Kidney glomerular epithelial cell (primary cell): ENCODE measurements at places on chromosomes 1 and 21.
A peak's percentile ranks its signal among the peaks of the same experiment; 100 is the strongest.

DNA sequence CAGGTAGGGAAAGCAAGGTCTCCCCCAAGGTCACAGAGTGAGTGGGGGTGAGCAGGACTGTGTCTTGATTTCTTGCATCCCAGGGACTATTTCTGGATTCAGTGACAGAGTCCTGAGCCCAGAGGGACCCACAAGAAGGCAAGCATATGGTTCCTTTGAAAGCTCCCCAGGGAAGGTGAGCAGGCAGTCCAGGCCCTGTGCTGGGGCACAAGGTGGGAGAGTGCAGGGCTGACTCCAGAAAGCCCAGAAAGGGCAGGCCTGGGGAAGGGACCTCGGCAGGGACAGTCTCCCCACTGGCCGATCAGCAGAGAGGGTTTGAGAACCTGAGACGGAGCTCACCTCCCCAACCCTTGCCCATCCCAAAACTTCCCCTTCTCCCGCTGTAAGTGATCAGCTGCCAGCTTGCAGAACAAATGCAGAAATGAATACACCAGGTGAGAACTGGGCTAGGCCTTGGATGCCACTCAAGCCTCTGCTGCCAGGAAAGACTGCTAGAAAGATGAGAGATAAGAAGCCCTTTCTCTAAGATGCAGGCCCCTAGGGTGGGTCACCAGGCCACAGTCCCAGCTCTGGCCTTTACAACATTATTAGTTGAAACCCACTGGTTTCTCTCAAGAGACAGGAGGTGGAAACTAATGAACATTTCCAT lies 121.0 kb downstream of the GLIS1 start:
- DNase-seq, result no peak

GRCh38 chr1:59214248-59215208 lies 82.4 kb upstream of the FGGY start:
- DNase-seq, result no peak

DNA sequence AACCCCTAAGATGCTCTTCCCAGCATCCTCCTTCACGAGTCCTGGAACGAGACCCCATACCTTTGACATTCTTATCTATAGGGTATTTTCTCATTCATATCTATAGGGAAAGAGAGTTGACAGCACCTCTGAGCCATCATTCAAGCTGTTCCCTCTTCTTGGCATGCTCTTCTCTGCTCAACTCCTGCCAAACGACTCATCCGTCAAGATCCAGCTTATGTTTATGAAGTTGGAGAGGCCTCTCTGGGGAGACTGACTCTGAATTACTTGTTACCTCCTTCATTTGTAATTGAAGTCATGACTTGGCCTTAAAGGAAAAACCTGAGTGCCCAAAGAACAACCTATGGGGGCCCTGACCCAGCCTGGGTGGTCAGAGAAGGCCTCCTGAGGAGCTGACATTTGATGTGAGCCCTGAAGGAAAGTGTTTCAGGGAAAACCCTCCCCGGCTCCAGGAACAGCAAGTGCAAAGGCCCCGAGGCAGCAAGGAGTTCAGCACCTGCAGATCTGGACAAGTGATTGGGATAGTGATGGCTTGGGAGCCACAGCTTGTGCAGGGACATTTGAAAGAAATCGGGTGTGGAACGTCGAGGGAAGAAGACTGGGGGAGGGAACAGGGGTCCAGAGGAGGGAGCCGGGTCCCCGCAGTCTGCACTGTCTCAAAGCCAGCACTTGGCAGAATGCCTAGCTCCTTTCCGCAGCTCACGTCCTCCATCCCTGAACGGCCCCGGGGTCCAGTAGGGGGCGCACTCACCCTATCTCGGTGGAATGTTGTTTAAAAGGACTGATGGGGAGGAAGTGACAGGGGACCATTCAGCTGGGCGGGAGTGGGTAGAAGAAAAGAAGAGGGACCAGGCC lies 14.0 kb upstream of the CDA start:
- peak; percentile 33 for DNase-seq

GRCh38 chr1:77394166-77394565 lies 112.3 kb downstream of the AK5 start:
- no peak for DNase-seq

DNA sequence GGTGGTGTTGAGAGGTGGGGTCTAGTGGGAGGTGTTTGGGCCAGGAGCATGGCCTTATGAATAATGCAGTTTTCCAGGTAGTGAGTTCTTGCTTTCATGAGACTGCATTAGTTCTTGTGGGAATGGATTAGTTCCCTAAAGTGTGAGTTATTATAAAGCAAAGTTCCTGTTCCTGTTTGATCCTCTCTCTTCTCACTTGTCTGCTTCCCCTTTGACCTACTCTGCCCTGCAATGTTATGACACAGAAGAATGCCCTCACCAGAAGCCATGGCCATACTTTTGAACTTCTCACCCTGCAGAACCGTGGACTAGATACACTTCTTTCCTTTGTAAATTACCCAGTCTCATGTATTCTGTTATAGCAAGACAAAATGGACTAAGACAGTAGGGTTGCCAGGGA lies 53.6 kb downstream of the MAP3K7CL start:
- no peak for DNase-seq

DNA sequence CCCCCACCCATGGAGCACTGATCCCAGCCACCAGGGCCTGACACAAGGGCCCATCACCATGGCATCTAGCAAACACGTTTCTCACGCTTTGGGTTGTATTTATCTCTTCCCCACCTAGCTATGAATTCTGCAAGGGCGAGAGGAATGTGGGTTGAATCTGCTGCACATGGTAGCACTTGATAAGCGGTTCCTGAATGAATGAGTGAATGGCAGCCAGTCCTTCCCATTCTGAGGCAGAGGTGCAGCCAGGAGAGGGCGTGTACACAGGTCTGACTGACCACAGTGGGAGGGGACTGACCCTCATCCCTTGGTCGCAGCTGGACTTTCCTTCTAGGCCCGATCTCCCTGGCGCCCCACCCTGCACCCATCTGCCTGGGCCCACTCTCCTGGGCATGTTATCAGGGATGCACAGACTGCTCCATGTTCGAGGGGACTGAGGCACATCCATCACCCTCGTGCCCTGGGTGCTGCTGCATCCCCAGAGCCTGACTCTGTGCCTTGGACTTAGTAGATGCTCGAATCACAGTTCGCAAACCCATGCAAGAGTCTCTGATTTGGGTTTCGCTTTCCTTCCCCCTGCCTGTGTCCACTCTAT lies 1.0 kb downstream of the RD3 start:
- no peak for DNase-seq

- no peak for DNase-seq
Measured at GRCh38 chr1:102262994-102263393, 266.3 kb upstream of the OLFM3 start.

DNA sequence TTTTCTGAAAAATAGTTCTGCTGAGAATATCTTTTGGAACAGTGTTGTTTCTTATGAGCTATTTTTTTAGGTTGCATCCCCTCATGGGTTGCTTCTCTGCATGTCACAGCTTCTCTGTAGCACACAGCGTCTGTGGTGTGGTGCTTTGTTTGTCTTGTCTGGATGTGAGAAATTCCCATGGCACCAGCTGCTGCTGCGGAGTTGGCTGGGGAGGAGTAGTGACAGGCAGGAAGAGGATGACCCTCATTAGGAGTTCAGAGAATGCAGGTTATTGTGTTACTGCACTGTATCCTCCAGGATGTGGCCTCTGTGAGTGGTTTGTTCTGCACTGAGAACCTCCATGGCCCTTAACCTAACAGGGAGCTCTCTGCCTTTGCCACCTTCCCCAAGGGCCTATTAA lies 64.8 kb downstream of the TSEN15 start:
- DNase-seq, result no peak
